T-helper 2 cell treated with Interferon-gamma antibody and Interleukin-4, amounts not matched to agents 100 ng/mL and 5 ng/mL, for 36 hours (primary cell): ENCODE measurements at places on chromosomes 5 and 9. TPM values are rescaled to one million over a fixed set of nuclear protein-coding genes. Genes with fewer than 3 reads are reported as not detected.

FASTKD3 gene
- total RNA-seq, result 13.0 and 16.9 TPM in 2 replicates

CDKN2B gene
- total RNA-seq, result 3.5 and 4.0 TPM in 2 replicates

LAMC3 gene
- total RNA-seq, result 0.05 and 0.07 TPM in 2 replicates

TRIP13 gene
- total RNA-seq, result 35.7 and 36.8 TPM in 2 replicates

DNM1 gene
- total RNA-seq, result 0.32 and 0.41 TPM in 2 replicates

PRUNE2 gene
- total RNA-seq, result 0.93 and 1.1 TPM in 2 replicates

MRPL22 gene
- total RNA-seq, result 57.0 and 58.8 TPM in 2 replicates
